CD4-positive, alpha-beta T cell treated with Interleukin-4 for 4 hours (primary cell): ENCODE measurements at places on chromosomes 12 and 14.

DNA sequence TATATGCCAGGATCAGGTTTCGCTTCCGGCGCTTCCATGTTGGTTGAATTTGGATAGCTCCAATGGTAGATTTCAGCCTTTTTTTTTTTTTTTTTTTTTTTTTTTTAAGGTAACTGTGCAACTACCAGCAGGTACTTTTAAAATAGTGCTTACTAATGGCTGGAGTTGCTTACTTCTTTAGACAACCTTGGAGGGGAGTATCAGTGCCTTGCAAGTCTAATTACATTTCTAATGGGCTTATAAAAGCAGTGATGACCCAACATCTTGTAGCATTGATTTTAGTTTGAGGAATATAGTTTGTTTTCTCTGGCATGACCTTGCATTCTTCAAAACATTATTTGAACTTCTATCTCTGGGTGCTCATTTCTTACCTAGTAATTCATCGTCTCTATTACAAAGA is 1.1 kb downstream of the EIF4B start:
- DNase-seq = no peak

- DNase-seq = no peak
Measured at GRCh38 chr12:87196321-87196720, 832.9 kb downstream of the C12orf50 start.

DNA sequence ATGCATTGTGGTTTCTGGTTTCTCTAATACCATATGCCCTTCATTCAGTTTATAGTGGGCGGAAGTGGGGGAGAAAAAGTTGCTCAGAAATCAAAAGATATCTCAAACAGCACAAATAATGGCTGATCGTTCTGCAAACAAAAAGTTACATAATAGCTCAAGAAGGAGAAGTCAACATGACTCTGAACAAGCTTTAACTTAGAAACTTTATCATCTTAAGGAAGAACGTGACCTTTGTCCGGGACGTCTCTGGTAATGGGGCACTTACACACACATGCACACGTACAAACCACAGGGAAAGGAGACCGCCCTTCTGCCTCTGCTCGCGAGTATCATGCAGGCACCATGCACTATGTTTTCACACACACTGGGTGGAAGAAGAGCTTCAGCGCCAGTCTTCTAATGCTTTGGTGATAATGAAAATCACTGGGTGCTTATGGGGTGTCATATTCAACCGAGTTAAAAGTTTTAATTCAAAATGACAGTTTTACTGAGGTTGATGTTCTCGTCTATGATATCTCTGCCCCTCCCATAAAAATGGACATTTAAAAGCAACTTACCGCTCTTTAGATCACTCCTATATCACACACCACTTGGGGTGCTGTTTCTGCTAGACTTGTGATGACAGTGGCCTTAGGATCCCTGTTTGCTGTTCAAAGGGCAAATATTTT is 4.7 kb downstream of the FOS start:
- no peak for DNase-seq

GRCh38 chr12:105227879-105228278 is 8.1 kb downstream of the APPL2 start:
- no peak for DNase-seq

GRCh38 chr14:70514168-70515069 is 20.4 kb downstream of the ADAM20 start:
- no peak for DNase-seq

DNA sequence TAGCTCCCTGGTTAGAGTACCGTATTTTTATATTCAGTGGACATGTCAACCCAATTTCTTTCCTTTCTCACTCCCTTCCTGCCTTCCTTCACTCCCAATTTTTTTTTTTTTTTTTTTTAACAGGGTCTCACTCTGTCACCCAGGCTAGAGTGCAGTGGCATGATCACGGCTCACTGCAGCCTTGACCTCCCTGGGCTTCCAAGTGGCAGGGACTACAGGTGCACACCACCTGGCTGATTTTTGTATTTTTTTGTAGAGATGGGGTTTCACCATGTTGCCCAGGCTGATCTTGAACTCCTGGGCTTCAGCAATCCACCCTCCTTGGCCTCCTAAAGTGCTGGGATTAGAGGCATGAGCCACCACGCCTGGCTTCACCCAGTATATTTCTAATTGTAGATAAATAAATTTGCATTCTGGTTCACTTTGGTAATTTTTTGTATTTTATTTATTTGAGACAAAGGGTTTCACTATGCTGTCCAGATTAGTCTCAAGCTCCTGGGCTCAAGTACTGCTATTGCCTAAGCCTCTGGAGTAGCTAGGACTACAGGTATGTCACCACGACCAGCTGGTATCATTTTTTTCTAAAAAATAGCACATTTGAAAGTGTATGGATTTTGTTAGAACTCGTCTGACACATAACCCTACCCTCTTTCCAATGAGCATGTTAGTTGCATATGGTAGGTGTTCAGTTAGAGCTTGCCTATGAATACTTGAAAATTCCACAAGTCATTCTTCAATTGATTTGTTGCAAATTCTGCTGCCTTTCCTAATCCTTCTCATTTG is 15.7 kb downstream of the SLC38A2 start:
- DNase-seq = no peak

GRCh38 chr12:130224613-130225012 is 62.3 kb downstream of the FZD10 start:
- no peak for DNase-seq

DNA sequence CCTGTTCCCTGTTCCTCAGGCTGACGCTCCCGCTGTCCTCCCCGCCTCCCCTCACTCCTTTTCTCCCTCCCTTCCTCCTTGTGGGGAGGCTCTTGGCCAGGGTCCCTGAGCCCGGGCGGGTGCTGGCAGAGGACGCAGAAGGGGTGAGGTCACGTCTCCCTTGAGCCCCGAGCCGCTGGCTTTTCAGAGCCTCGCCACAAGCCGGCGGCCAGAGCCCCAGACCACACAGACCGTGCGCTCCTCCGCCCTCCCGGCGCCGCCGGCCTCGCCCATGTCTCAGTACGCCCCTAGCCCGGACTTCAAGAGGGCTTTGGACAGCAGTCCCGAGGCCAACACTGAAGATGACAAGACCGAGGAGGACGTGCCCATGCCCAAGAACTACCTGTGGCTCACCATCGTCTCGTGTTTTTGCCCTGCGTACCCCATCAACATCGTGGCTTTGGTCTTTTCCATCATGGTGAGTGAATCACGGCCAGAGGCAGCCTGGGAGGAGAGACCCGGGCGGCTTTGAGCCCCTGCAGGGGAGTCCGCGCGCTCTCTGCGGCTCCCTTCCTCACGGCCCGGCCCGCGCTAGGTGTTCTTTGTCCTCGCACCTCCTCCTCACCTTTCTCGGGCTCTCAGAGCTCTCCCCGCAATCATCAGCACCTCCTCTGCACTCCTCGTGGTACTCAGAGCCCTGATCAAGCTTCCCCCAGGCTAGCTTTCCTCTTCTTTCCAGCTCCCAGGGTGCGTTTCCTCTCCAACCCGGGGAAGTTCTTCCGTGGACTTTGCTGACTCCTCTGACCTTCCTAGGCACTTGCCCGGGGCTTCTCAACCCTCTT is at the start of gene TMEM233:
Gene TMEM233 (plus strand): TSS at position 197 of the 821 bp plus-strand sequence. CDS start 75 bp downstream, at position 272.
- DNase-seq = no peak

DNA sequence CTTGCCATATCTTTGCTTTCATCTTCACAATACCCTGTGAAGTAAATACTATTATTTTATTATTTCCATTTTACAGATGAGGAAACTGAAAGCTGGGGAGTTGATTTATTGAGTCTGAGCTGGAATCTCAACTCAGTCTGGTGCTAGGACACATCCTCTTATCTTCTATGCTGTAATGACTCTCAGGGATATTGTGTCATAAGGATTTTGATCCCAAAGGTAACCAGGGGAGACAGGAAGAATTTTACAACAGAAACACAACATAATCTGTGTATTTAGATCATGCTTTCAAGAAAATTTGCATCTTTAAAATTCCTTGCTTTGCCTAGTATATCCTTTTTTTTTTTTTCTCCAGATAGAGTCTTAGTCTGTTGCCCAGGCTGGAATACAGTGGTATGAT is 123.3 kb upstream of the BTG1 start:
- DNase-seq = no peak

GRCh38 chr14:76777721-76778120 is 16.5 kb downstream of the VASH1 start:
- DNase-seq = no peak
